Central memory CD8-positive, alpha-beta T cell (primary cell): ENCODE measurements at places on chromosomes 7 and 10.

- DNase-seq = peak; percentile 25
Observed at GRCh38 chr7:140403878-140404564, at the start of gene RAB19. Gene RAB19, plus strand, starts transcription at chr7:140404058. Its CDS starts 3,589 bp downstream, at chr7:140407647.

DNA sequence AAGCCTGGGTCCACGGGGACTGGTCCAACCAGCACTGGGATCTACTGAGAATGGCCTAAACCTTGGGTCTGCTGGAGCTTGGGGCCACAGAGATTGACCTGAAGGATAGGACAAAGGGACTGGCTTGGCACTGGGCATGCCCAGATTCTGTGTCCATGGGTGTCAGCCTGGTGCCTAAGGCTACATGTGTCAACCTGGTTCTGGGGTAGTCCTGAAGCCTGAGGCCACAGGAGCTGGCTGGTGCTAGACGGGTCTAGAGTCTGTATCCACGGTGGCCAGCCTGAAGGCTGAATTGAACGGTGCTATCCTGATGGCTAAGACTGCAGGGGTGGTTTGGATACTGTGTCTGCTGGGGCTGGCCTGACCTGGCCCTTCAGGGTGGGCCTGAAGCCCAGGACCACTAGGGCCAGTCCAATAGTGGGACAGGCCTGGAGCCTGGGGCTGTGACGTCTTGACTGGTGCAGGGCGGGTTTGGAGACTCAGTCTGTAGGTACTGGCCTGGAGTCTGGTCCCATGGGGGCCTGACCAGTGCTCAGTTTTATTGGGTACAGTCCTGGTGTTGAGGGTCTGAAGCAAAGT, 152.4 kb upstream of the HPS1 start:
- DNase-seq = no peak

GRCh38 chr7:49776994-49777393, 3.6 kb downstream of the VWC2 start:
- DNase-seq = no peak

DNA sequence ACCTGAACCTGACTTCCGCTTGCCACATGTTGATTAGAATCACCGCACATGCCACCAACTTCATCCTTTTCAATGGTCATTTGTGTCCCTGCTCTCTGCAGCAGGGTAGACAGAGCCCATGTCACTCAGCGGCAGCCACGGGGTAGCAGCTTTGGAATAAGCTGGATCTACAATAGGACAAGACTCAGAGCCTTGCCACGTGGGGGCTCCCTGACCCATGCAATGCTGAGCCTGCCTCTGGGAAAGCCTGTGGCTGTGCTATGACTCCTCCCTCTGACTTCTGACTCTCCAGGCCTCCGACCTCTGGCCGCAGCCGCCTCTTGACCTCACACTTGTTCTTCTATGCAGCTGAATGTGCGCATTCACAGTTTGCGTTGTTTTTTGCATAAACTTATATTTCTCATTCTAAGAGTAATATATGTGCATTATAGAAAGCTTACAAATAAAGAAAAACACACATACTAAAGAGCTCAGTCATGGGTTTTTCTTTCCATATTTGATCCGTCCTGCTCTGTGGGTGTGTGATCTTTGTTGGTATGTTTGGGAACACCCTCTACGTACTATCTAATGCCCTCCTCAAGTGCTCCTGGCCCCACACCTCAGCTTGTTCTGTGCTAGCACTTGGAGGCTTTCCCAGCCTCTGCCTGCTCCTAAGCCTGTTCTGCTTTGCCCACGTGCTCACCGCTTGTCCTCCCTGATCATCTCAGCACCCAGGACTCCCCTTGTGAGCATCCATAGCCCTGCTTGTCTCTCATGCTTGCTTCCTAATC, 198.0 kb upstream of the MKI67 start:
- no peak for DNase-seq

DNA sequence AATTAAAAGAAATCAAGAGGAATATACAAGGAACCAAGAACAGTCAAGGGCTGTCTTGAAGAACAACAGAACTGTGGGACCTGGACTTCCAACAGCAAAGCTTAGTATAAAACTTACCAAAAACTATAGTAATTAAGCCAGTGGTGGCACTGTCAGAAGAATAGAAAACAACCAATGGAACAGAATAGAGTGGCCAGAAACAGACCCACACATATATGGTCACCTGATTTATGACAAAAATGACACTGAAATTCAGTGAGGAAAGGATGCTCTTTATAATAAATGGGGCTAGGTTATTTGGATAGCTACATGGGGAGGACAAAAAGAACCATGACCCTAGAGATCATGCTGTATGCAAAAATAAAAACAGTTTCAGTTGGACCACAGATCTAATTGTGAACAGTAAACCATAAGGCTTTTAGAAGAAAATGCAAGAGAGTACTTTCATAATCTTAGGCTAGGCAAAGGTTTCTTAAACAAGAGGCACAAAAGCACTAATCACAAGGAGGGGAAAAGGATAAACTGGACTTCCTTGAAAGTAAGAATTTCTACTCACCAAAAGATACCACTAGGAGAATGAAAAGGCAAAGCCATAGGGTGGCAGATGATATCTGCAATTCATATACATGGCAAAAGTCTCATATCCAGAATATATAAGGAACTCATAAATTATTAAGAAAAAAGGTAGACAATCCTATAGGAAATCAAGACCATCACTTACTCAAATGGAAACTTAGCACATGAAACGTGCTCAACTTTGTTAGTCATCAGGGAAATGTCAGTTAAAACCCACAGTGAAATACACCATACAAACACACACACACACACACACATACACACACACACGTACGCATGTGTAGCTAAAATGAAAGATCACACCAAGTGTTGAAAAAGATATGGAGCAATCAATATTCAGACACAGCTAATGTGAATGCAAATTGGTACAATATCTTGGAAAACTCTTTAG, 20.8 kb downstream of the HYCC1 start:
- DNase-seq = no peak

GRCh38 chr10:112755446-112756234, 194.4 kb upstream of the TCF7L2 start:
- DNase-seq = no peak

- DNase-seq = peak; percentile 74
Observed at GRCh38 chr10:16787361-16787791, 29.8 kb downstream of the RSU1 start.

GRCh38 chr10:33180390-33180789, 154.1 kb downstream of the NRP1 start:
- no peak for DNase-seq

DNA sequence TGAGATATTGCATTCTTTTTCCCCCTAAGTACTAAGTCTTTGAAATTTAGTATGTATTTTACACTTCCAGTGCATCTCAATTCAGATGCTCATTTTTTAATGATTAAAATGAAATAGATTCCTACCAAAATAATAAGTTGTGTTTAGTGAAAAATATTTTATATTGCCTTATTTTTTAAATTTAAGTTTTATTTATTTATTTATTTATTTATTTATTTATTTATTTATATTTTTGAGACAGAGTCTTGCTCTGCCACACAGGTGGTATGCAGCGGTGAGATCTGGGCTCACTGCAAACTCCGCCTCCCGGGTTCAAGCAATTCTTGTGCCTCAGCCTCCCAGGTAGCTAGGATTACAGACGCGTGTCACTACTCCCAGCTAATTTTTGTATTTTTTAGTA, 95.5 kb downstream of the RPS24 start:
- no peak for DNase-seq

GRCh38 chr10:73998929-73999691, 1.2 kb downstream of the VCL start:
- no peak for DNase-seq

- no peak for DNase-seq
Observed at GRCh38 chr10:27065084-27065483, 35.2 kb downstream of the ANKRD26 start.

DNA sequence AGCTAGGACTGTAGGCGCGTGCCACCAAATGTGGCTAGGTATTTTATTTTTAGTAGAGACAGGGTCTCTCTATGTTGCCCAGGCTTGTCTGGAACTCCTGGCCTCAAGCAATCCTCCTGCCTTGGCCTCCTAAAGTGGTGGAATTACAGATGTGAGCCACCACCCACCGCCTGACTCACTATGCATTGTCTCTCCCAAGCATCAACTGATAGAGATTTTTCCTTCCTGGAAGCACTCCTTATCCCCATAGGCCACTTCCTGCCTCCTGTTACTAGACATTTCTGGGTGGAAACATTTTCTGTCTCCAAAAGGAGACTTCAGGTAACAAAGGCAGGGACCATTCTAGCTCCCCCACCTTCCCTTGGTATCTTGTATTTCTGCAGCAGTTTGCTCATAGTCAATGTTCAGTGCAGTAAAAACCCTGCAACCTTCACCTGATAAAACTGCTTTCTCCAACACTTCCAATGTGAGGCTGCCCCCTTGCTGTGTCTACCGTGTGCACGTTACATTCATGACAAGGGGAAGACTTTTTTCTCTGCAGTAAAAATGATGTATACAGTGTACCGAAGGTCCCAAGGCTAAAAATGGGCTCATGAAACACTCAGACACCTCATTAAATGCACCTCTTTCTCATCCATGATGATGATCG, 84.9 kb downstream of the NHLRC2 start:
- DNase-seq = no peak

- no peak for DNase-seq
Observed at GRCh38 chr7:31110331-31111108, 58.4 kb downstream of the ADCYAP1R1 start.

DNA sequence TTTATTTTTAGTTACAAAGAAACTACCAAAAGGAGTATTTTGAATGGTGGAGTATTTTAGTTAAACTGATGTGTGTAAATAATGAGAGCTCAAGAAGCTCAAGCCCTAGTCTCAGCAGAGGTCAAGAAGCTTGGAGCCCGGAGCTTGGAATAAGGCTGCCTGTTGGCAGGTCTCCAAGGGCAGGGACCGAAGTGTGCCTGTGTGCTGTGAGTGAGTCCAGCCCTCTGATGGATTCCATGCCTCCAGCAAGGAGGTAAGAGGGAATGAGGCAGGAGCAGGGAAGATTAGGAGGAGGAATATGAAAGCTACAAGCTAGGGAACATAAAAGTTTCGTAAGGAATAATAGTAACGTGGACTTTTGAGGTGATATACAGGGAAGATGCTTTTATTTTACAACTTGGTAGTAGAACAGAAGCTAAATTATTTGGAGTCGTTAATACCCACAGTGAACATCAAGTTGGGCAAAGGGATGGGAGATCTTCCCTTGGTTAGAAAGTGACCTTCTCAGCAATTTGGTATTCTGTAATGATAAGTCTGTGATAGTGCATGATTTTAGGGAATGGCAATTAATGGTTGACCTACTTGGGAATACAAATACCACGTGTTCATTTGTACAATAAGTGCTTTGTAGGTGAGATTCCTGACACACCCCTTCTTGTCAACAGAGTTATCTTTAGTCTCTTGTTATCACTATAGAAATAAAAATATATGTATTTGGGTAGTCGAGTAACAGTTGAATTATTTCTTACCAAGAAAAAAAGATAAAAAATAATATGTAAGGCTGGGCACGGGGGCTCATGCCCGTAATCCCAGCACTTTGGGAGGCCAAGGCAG, 4.6 kb downstream of the SEC23IP start:
- DNase-seq = no peak

DNA sequence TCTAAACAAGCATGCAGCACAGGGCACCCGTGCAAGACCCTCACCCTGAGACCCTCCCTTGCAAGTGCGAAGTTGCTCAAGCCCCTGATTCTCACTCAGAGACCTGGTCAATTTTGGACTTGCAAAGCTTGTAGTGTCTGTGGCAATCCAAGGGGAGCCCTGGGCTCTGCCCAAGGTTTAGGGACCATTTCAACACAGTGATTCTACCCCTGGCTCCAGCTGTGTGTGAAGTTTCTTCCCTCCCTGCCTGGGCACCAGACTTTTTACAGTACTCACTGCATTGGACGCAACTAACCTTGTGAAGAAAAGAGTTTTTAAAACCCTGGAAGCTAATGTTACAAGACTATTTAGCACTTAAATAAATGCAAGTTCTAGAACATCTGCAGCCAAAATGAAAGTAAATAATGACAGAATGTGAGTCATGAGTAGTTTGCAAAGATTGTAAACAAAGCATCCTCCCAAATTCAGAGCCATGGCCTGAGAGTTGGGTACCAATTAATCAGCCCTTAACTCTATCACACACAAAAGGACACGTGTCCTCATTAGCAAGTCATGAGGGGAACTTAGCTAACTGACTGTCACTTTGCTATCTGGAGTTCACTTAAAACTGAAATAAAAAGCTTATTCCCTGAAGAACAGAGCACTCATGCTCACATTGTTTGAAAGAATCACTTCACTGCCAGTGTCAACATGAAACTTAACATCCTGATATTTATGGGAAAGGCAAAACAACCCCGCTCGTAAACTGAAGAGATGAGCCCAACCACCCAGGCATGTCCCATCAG, 48.1 kb downstream of the RGS10 start:
- DNase-seq = no peak

GRCh38 chr7:15567036-15567435, 5.2 kb upstream of the AGMO start:
- DNase-seq = no peak

- DNase-seq = no peak
Observed at GRCh38 chr10:104300736-104301292, 31.8 kb downstream of the GSTO2 start.

DNA sequence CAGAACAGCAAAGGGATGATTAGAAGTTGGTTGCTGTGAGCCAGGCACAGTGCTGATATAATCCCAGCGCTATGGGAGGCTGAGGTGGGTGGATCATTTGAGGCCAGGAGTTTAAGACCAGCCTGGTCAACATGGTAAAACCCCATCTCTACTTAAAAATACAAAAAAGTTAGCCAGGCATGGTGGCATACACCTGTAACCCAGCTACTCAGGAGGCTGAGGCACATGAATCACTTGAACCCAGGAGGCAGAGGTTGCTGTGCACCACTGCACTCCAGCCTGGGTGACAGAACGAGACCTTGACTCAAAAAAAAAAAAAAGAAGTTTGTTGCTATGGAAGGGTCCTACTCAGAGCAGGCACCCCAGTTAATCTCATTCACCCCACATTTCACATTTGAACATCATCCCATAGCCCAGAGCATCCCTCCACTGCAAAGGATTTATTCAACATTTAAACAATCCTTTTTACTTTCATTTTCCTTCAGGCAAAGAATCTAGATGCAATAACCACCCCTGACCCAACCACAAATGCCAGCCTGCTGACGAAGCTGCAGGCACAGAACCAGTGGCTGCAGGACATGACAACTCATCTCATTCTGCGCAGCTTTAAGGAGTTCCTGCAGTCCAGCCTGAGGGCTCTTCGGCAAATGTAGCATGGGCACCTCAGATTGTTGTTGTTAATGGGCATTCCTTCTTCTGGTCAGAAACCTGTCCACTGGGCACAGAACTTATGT, 4.1 kb downstream of the IL6 start:
- DNase-seq = no peak

- no peak for DNase-seq
Observed at GRCh38 chr10:96834120-96834519, 2.0 kb downstream of the LCOR start.

- DNase-seq = no peak
Observed at GRCh38 chr7:82404652-82405051, 38.9 kb downstream of the CACNA2D1 start.

- DNase-seq = no peak
Observed at GRCh38 chr7:47148536-47149207, 433.2 kb downstream of the TNS3 start.
